ENCODE measurements at places on chromosomes 7 and 10. TPM values are rescaled to one million over a fixed set of nuclear protein-coding genes. Genes with fewer than 3 reads are reported as not detected.

The FAM131B gene
- 2.2 TPM for polyA plus RNA-seq

The OR2A5 gene
- polyA plus RNA-seq = 0.01 TPM

The CDHR1 gene
- 0.52 TPM for polyA plus RNA-seq

The GDF10 gene
- 1.4 TPM for polyA plus RNA-seq

- peak; percentile 2 for DNase-seq
- no peak overlapping the region for H3K27ac ChIP-seq
- H3K4me3 ChIP-seq = no peak overlapping the region
Measured at GRCh38 chr10:70007116-70007820, 45.4 kb upstream of the MACROH2A2 start.

DNA sequence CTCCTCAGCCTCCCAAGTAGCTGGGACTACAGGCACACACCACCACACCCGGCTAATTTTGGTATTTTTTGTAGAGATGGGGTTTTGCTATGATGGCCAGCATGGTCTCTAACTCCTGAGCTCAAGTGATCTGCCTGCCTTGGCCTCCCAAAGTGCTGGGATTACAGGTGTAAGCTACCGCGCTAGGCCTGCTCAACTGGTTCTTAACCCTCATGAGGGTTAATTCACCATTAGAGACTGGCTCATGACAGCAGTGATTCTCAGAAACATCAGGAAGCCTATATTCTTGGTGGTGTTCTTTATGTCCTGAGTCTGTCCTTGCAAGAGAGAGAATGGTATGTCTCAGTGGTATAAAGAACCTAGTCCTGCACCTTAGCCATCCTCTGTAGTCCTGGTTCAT lies 10.4 kb upstream of the NT5C2 start:
- H3K27me3 ChIP-seq = no peaks in the 10 kb centered on the region
- no peak for DNase-seq
- H3K4me3 ChIP-seq = no peak overlapping the region

GRCh38 chr10:2145926-2146478 lies 408.7 kb upstream of the ADARB2 start:
- H3K4me3 ChIP-seq = no peak overlapping the region
- H3K27me3 ChIP-seq = peaks cover 2% of the 10 kb centered on the region
- no peak overlapping the region for H3K27ac ChIP-seq

GRCh38 chr7:153682628-153683027 lies 369.6 kb upstream of the DPP6 start:
- H3K4me3 ChIP-seq = no peak overlapping the region
- H3K4me1 ChIP-seq = no peaks in the 10 kb centered on the region
- no peaks in the 10 kb centered on the region for H3K36me3 ChIP-seq
- H3K27ac ChIP-seq = no peak overlapping the region
- peak; percentile 1 for DNase-seq
- no peaks in the 10 kb centered on the region for H3K27me3 ChIP-seq

DNA sequence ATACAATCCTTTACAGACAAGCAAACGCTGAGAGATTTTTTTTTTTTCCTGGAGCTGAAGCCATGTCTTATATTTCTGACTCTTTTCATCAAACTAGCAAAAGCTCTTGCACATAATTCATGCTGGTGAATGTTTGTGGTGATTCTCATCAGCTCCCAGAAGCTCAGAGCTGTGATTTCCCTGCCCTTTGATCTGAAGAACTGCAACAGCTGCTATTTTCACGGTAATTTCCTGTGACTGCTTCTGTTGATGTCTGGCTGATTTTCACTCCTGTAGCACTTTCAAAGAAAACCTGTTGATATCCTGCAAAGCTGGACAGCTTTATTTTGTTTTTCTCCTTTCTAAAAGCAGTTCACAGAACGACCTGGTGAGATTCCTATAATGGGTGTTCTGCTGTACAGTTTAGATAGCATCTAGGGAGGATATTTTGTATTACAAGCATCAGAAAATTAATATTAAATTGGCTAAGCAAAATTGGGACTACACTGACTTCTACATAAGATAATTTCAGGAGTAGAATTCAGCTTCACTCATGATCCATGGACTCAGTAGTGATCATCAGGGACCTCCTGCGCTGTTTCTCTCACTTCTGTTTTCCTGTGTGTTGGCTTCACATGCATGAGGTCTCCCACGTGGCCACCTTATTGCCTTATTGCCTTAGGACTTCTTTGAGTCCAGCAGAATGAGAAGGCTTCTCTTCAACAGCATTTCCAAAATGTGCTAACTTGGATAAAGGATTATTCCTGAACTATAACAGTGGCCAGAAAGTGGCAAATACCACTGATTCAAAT lies 1111.6 kb upstream of the SORCS1 start:
- DNase-seq = no peak
- no peak overlapping the region for H3K4me3 ChIP-seq
- no peaks in the 10 kb centered on the region for H3K27me3 ChIP-seq
- no peaks in the 10 kb centered on the region for H3K4me1 ChIP-seq

DNA sequence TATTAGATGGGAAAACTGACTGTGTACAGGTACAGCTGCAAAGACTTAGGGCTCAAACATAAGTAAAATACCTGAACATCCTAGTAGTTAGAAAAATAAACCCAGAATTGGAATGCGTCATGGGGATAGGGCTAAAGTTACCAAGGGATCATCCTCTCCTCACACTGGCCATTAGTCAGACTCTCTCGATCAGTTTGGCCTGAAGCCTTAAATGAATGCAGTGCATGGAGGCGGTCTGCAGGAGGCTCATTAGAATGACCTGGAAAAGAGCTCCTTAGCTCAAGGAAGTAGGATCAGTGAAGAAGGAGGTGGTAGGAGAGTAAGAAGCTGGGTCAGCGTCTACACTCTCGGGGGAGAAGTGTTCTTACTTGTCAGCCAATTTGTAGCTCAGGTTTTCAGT lies 35.3 kb downstream of the DENND2A start:
- H3K27ac ChIP-seq = peak overlapping the region; percentile 60
- H3K4me1 ChIP-seq = peaks cover 39% of the 10 kb centered on the region
- no peak overlapping the region for H3K4me3 ChIP-seq
- no peaks in the 10 kb centered on the region for H3K27me3 ChIP-seq
- DNase-seq = peak; percentile 59
- peaks cover 38% of the 10 kb centered on the region for H3K36me3 ChIP-seq

GRCh38 chr10:21675157-21675796 lies 141.2 kb downstream of the MLLT10 start:
- DNase-seq = peak; percentile 18
- H3K27ac ChIP-seq = no peak overlapping the region
- no peaks in the 10 kb centered on the region for H3K4me1 ChIP-seq
- no peak overlapping the region for H3K4me3 ChIP-seq

GRCh38 chr10:4131407-4132215 lies 346.6 kb upstream of the KLF6 start:
- H3K27ac ChIP-seq = peak overlapping the region; percentile 73
- no peaks in the 10 kb centered on the region for H3K36me3 ChIP-seq
- no peak overlapping the region for H3K4me3 ChIP-seq

- DNase-seq = peak; percentile 28
- H3K4me1 ChIP-seq = no peaks in the 10 kb centered on the region
- no peaks in the 10 kb centered on the region for H3K36me3 ChIP-seq
- no peaks in the 10 kb centered on the region for H3K27me3 ChIP-seq
Measured at GRCh38 chr7:80967071-80967916, 48.4 kb upstream of the SEMA3C start.

DNA sequence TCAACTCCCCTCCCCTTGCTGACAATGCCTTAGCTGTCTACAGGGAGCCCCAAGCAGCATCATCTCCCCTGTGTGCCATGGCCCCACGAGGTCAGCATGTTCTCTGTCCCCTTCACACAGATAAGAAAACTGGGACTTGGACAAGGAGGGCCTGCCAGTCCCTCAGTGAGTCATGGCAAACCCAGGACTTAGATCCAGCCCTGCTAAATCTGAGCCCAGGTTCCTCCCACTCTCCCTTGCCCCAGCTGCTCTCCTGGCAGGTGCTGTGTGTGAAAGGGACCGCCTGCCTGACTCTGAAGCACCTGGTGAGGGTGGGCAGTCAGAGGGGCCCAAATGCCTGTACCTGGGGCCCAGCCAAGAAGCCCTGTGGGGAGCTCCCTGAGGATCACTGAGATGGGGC lies 7.4 kb downstream of the CRHR2 start:
- H3K4me3 ChIP-seq = no peak overlapping the region
- peaks cover 36% of the 10 kb centered on the region for H3K27me3 ChIP-seq
- no peak overlapping the region for H3K27ac ChIP-seq

DNA sequence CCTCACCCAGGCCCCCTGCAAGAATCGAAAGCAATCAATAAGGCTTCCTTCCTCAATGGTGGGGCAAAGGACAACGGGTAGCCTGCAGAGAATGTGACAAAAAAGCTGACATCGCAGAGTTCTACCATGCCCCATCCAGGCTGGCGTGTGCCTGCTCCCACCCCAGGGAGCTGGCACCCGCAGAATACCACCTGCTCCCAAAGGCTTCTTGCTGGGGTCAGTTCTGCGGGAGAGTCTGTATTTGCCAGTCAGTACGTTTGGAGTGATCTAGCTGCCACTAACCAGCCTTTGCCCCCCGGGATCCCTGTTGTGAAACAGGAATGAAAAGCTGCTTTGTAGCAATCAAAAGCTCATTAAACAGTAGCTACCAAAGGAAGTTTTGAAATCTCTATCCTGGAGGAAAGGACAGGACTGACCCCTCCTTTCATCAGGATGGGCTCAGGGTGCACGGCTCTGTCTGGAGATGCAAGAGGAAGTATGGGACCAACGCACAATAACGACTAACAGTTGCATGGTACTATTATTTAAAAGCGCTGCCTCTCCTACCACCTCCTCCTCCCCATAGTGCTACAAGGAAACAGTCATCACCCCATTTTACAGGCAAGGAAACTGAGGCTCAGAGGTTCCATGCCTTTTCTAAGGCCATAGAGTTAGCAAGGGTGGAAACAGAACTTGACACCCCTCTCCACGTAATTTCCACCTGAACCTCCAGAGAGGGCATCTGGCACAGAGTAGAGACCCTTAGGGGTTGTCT lies 67.0 kb downstream of the FGFR2 start:
- H3K27me3 ChIP-seq = peaks cover 38% of the 10 kb centered on the region
- H3K36me3 ChIP-seq = no peaks in the 10 kb centered on the region
- DNase-seq = no peak

- no peak overlapping the region for H3K4me3 ChIP-seq
- H3K27me3 ChIP-seq = no peaks in the 10 kb centered on the region
- H3K36me3 ChIP-seq = no peaks in the 10 kb centered on the region
- H3K27ac ChIP-seq = no peak overlapping the region
- DNase-seq = no peak
Measured at GRCh38 chr10:112421731-112422130, 25.0 kb downstream of the ZDHHC6 start.

DNA sequence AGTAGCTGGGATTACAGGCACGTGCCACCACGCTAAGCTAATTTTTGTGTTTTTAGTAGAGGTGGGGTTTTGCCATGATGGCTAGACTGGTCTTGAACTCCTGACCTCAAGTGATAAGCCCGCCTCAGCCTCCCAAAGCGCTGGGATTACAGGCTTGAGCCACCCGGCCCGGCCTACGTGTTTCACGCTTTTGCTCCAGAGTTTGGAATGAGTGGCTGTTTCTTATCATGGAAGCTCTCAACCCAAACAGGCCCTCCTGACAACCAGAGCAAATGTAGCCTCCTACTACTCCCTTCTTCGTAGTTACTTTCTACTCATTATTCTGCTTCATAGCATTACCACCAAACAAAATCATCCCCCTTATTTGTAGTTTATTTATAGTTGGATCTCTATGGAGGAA lies 26.8 kb upstream of the CASD1 start:
- no peaks in the 10 kb centered on the region for H3K4me1 ChIP-seq
- H3K36me3 ChIP-seq = no peaks in the 10 kb centered on the region
- H3K27me3 ChIP-seq = no peaks in the 10 kb centered on the region
- no peak for DNase-seq

DNA sequence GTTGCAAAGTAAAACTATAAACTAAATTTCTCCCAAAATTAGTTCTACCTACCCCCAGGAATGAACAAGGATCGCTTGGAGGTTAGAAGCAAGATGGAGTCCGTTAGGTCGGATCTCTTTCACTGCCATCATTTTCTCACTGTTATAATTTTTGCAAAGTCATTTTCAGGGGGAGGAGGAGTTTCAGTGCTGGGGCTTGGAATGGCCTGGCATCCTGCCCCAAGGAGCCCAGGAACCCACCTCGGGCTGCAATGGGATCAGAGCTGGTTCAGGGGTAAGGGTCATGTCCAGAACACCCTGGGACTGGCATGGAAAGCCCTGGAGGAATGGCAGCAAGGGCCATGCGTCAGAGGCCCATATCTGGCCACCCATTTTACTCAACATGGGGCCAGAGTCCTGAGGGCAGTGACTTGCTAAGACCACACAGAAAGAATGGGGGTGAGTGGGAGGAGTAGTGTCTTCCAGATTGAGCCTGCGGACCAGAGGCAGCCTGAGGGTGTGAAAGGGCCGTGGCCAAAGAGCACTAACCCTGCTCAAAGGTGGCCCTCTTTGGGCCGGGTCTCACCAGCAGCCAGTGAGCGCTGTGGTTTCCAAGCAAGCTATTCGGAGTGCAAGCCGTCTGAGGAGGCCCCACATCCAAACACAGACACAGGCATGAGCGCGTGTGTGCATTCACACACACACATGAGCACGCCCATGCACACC lies 31.8 kb downstream of the GPRIN2 start:
- DNase-seq = no peak
- peaks cover 28% of the 10 kb centered on the region for H3K4me1 ChIP-seq
- peaks cover 3% of the 10 kb centered on the region for H3K27me3 ChIP-seq
- no peaks in the 10 kb centered on the region for H3K36me3 ChIP-seq

GRCh38 chr10:63720676-63721075 lies 199.5 kb downstream of the REEP3 start:
- no peak overlapping the region for H3K4me3 ChIP-seq
- H3K36me3 ChIP-seq = no peaks in the 10 kb centered on the region
- H3K27me3 ChIP-seq = no peaks in the 10 kb centered on the region
- H3K27ac ChIP-seq = no peak overlapping the region
- no peak for DNase-seq
- peaks cover 13% of the 10 kb centered on the region for H3K4me1 ChIP-seq

GRCh38 chr10:131003455-131003854 lies 308.1 kb downstream of the TCERG1L start:
- H3K36me3 ChIP-seq = no peaks in the 10 kb centered on the region
- H3K4me3 ChIP-seq = no peak overlapping the region
- peaks cover 23% of the 10 kb centered on the region for H3K4me1 ChIP-seq

GRCh38 chr10:131203456-131204357 lies 107.8 kb downstream of the TCERG1L start:
- H3K4me3 ChIP-seq = no peak overlapping the region
- no peaks in the 10 kb centered on the region for H3K36me3 ChIP-seq
- H3K27me3 ChIP-seq = peaks cover 9% of the 10 kb centered on the region
- H3K4me1 ChIP-seq = no peaks in the 10 kb centered on the region

DNA sequence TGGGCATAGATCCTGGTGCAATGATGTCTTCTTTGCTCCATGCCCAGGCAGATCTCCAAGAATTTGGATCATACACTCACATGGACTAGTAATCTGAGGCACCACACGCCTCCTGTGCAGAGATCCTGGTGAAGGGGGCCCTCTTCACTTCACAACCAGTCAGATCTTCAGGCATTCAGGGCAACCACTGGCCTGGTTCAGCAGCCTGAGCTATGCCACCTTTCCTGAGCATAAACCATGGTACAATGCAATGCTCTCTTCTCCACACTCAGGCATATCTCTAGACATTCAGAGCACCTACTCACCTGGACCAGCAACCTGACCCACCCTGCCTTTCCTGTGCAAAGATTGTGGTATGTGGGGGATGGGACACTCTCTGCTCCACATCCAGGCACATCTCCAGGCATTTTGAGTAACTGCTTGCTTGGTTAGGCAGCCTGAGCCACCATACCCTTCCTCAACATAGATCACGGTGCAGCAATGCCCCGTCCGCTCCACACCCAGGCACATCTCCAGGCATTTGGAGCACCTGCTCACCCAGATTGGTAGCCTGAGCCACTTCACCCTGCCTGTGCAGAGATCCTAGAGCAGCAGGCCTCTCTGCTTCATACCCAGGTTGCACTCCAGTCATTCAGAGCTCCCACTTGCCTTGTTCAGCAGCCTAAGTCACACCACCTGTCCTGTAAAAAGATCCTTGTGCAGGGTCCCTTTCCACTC lies 532.2 kb upstream of the STEAP1 start:
- no peaks in the 10 kb centered on the region for H3K36me3 ChIP-seq
- no peak overlapping the region for H3K4me3 ChIP-seq
- no peaks in the 10 kb centered on the region for H3K27me3 ChIP-seq
- H3K4me1 ChIP-seq = no peaks in the 10 kb centered on the region
